Stimulated activated CD4-positive, alpha-beta T cell treated with anti-CD3 and anti-CD28 coated beads, Interleukin-2, amount 100 ng/mL, for 24 hours (primary cell): ENCODE measurements at places on chromosomes 6 and 20.

DNA sequence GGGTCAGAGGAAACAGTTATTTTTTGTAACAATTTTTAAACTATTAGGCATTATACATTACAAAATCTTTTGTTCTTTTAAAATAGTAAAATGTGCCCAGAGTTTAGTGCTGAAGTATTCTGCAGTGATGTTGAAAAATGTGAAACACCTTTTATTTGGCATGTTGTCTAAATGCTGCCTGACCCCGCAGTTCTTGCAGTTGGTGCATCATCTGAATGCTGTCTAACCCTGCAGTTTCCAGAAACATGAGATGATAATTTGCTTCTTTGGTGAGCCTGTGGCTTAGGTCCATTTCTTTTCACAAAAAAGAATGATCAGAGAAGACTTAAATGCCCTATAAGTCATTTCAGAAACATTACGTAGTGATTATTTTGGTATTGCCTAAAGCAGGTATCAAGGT, 82.4 kb downstream of the RNF217 start:
- no peak for DNase-seq

GRCh38 chr6:155382338-155382685, 68.0 kb upstream of the TFB1M start:
- DNase-seq = no peak

DNA sequence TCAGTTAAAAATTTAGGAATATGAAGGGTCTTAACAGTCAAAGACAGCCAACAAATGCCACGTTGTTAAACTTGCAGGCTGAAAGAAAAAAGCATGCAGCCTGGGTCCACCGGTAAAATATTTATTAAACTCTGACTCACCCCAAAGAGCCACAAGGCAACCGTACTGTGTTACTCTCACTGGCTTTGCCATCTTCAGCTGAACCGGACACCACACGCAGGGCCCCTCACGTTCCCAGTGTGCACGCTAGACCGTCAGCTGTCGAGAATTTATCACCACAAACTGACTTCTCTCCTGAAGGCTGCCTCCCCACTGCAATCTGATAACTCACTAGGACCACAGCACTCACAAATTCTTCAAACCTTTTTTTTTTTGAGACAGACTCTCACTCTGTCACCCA, 30.7 kb downstream of the HUS1B start:
- DNase-seq = no peak

DNA sequence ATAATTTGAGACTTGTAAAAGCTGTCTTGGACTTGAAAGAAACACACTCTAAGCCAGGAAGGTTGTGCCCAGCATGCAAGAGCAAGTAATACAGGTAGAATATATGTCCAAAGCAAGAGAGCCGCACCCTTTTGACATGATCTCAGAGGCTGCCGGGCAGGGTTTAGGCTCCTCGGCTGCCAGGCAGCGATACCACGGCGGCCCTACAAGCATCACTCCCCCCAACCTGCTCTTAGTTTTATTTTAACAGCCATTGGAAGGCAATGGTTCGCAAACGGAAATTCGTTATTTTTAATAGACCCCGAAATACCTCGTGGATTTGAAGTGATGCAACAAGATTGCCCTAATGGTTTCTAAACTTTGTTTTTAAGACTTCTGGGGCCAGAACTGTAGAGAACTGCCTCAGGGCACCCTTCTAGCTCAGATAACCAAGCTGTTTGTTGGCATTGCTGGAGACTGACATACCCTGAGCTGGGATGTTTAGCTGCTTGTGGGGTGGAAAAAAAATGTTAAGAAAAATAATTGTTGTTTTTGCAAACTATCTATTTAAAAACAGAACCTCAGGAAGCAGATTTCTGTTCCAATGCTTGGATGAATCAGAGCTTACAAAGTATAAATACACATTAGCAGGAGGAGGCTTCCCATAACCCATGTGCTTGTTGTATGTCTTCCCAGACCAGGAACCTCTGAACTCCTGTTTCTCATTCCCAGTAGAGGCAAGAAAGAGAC, 39.0 kb downstream of the JAG1 start:
- no peak for DNase-seq

- no peak for DNase-seq
These were observed 61.8 kb upstream of the MLN start for GRCh38 chr6:33865478-33866077.

DNA sequence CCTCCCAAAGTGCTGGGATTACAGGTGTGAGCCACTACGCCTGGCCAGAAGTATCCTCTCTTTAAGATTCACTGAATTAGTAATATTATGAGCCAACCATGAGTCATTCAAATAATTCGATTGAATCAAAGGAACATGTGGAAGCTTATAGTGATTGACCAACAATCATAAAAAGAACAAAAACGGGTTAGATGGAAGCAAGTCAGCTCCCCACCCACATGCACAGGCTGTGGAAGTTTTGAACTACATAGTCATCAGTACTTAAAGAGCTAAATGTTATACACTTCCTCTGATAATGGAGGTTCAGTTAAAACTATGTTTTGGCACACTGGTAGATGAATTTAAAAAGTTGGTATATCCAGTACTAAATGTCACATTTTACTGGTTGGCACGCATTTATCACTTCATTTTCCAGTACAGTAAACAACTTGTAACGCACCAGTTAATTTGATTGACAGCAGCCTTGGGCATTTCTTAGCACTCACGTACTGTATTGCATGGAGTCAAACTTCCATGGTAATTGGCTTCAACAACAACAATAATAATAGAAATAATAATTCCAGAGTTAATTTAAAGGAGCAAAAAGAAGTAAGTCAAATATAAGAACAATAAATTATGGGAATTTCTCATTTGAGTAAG, 1107.3 kb upstream of the MAP3K7 start:
- DNase-seq = no peak

GRCh38 chr6:132607544-132608233, 16.4 kb downstream of the TAAR2 start:
- DNase-seq = no peak

DNA sequence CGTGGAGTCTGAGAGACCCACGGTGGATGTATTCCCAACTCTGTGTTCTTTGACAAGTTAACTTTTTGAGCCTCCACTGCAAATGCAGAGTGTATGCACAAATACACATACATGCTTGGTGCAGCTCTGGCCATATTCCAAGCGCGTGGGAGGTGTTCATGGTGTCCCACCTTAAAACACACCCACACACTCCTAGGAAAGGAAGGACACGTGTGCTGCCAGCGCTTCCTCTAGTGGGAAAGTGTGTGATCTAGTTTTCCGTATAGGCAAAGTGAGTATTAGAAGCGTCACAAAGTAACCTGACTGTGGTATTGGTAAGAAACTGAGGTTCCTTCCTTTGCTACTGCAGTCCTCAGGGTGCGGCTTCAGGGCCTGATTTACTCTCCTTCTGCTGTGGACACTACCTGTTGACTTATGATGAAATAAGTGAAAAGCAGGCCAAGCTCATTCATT, 36.0 kb upstream of the MPC1 start:
- DNase-seq = no peak

GRCh38 chr6:149259753-149260152, 57.8 kb upstream of the TAB2 start:
- DNase-seq = no peak

DNA sequence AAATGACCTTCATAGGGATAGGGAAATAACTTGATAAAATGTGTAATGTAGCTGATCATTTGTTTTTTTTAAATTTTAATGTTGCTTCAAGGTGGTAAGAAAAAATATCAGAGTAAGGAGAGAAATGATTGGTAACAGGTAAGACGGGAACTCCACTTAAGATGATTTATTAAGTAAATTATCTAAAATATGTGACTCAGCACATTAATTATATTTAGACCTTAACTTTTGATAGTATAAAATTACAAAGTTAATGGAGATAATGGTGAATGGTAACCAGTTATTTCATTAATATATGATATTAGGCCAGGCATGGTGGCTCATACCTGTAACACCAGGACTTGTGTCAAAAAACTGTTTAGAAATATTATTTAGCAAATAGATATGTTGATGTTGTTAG, 10.2 kb downstream of the BEND6 start:
- DNase-seq = no peak
